ENCODE measurements at places on chromosomes 12 and 14.
A peak's percentile ranks its signal among the peaks of the same experiment; 100 is the strongest.

GRCh38 chr12:17204289-17205054 lies 598.5 kb upstream of the LMO3 start:
- DNase-seq, result no peak

DNA sequence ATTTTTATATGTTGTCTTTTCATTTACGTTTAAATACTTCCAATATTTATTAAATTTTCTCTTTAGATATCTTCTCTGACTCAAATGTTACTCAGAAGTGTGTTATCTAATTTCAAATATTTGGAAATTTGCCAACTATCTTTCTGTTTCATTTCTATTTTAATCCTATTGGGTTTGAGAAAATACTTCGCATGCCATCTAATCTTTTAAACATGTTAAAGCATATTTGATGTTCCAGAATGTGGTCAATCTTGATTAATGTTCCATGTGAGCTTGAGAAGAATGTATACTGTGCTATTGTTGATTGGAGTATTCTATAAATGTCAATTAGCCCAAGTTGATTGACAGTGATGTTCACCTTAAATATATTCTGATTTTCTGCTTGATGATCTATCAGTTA lies 11.9 kb upstream of the DCN start:
- no peak for DNase-seq

GRCh38 chr12:124496584-124496983 lies 70.8 kb downstream of the NCOR2 start:
- no peak for DNase-seq

- no peak for DNase-seq
Observed at GRCh38 chr12:122035292-122035691, 13.6 kb downstream of the BCL7A start.

- DNase-seq, result no peak
Observed at GRCh38 chr14:34890937-34891336, 15.8 kb upstream of the BAZ1A start.

- DNase-seq, result peak; percentile 10
Observed at GRCh38 chr12:106070147-106070546, 68.6 kb downstream of the NUAK1 start.

DNA sequence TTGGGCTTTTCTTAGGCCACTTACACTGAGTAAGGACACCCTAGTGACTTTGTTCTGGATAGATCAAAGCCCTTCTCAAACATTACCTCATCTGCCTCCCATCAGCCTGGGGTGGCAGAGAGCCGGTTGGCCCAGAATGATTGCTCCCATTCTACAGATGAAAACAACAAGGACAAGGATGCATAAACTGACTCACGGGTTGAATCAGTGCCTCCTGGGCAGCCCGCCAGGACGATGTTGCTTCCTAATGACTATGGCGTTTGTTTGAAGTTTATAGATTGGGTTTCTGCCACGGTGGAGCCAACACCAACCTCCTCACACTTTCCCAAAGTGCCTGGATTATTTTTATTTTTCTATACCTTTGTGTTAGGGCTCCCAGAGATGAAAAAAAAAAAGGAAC lies 3.6 kb upstream of the VRK1 start:
- no peak for DNase-seq

DNA sequence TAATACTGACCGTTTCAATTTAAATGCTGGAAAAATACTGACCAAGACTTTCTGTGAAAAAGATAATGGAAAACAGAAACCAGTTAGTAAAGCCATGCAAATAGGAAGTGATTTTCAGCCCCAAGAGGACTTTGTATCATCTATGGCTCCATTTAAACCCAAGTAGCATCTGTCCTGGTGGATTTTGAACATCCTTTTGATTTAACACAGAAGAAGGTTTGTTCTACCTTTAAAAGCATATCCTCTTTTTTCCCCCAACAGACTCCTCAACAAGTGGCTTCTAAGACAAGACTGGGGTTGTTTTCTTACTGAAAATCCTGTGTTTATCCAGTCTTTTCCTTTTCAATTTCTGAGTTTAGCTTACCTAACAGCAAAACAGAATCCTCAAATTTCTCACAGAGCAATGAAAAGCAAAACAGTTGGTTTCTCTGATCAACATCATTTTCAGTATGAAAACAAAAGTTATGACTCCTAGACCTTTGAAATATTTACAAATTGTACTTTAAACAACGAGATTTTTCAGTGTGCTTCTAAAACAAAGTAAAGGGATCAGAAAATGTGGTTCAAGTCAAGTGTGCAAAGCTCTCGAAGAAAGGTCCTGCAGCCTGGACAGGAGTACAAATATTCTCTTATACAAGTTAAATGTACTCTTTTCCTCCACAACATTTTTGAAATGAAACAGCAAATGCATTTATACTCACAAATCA lies 2.9 kb downstream of the PHLDA1 start:
- DNase-seq, result no peak

DNA sequence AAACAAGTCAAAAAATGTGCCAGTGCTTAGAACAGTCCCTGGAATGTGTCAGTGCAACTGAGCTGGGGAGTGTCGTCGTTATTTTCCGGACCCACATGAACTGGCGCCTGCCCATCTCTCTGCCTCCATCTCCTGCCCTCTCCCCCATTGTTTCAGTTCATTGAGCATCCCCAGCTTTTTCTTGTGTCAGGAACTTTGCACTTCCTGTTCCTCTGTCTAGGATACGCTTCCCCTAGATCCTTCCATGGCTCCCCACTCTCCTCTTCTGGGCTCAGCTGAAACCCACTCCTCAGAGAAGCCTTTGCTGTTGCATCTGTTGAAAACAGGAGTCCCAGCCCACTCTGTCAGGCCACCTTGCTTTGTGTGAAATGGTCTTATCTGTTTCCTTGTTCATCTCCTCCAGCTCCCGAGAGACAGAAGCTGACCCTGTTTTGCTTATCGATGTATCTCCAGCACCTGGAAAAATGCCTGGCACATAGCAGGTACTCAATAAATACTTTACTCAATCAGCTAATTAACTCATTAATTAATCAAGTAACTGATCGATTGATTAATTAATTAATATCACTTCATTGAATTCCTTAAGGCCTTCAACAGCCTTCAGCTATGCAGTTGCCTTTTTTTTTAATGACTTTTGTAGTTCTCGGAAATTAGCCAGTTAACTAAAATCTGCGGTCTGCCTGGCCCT lies 2.7 kb upstream of the SCARB1 start:
- DNase-seq, result no peak

DNA sequence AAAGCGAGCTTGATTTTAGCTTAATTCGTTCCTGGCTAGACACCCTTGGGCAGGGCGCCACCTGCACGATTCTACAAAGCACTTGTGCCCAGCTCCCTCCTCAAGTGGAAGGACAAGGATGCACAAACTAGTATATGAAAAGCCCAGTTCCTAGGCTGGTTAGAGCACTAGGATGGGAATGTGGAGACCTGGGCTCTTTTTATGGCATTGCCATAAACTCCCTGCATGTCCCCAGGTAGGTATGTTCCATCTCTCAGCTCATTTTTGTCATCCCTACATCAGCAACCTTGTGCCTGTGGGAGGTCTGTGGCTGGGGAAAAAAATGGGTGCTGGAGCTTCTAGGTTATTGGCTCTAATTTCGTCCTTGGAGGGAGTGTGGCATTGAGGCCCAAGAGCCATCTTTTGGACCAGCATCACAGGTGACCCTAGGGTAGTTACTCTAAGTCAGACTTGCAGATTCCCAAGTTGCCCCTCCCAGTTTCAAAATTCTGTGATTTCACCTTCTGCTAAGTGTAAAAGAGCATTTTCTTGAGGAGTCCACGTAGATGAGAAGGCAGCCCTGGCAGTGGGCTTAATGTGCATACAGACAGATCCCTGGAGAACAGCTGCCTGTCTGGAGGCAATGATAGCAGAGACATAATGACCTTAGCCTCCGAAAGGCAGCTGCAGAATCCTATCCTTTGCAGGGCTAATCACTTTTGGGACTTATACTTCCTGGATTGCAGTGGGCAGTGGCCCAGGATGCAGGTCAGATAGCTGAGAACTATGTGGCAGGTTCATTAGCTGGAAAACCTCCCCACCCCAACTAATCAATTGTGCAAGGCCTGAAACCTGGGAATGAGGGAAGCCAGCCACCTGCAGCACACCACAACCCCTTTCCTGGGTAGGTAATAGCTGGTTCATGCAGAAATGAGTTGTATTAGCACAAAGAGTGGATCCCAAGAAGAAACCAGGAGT lies 47.6 kb upstream of the BDKRB2 start:
- no peak for DNase-seq

DNA sequence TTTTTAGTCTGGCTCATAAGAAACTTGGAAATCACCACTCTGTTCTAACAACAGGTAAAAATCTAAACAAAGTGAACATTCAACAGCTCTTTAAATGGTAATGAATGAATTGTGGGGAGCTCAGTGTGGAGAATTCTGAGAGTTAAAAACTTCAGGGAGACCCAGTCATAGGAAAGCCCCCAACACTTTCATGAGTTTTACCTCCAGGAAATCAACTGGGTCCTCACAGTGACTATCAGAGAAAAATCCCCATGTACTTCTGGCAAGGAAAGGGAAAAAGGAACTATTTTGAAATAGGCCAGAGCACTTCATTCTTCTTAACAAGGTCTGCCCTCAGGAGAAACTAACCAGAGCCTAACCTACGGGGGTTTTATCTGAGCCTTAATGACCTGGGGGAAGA lies 134.7 kb downstream of the CMAS start:
- no peak for DNase-seq

DNA sequence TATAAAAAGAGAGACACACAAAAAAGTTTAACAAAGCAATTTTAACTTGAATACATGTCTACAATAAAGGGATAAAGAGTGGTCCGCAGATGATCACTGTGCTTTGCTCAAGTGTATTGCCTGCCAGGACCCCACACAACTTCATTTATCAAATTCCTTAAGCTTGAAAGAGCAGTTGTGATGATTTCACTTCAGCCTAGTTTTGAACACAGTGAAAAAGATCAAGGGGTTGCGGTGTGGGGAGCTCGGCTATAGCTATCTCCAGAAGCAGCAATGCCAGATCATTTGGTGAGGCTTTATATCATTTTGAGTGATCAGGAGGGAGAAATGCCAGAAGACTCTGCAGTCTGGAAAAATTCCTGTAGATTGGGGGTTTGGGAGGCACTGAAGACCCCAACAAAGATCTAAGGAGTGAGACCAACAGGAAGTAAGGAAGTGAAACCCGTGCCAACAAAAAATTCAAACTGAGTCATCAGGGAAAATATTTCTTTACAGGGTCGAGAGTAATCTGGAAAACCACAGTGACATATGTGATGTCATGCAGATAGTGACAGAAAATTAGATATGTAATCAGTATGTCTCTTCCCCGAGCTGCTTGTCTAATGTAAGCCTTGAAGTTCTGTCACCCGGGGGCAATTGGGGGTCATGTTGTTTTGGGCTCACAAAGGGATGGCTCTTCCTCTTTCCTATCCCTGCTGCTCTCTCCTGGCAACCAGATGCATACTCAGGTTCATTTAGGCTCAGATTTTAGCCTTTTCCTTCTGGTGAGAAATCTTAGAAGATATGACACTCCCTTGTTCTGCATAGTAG lies 221.8 kb downstream of the MSRB3 start:
- DNase-seq, result peak; percentile 50

GRCh38 chr14:33851366-33851765 lies 99.5 kb downstream of the EGLN3 start:
- no peak for DNase-seq

DNA sequence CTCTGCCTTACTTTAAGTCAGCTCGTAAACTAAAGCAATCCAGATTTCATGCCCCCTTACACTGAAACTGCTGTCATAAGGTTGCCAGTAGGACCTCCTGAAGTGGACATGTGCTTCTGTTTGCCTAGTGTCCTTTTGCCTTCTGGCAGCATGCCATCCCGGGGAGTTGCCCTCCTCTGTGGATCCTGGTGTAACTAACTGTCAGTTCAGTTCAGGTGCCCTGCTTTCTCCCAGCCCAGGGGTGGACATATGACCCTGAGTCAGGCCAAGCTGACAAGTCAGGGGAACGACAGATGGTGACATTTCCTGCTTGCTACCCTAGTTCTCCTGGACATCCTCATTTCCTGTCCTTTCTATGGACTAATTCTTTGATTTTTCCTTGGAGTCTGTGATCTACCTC lies 25.6 kb downstream of the AKAP6 start:
- no peak for DNase-seq

Measured in MV-4-11 (cell line).